ENCODE measurements at places on chromosomes 2 and 18. TPM values are rescaled to one million over a fixed set of nuclear protein-coding genes. Genes with fewer than 3 reads are reported as not detected.

The UGT1A5 gene
- not detected for total RNA-seq

The FABP1 gene
- not detected for total RNA-seq

The KANSL1L gene
- 97.0 TPM for total RNA-seq

The LRATD1 gene
- total RNA-seq, result 35.7 TPM

The TUBA4B gene
- not detected for total RNA-seq

The AAMP gene
- total RNA-seq, result 105 TPM

The IL36B gene
- not detected for total RNA-seq

The SLC66A2 gene
- 31.0 TPM for total RNA-seq

The WNT10A gene
- total RNA-seq, result not detected

The LYPD6 gene
- total RNA-seq, result 14.3 TPM

The ANKRD62 gene
- total RNA-seq, result 0.16 TPM

The TEKT4 gene
- 0.31 TPM for total RNA-seq

The SIGLEC15 gene
- not detected for total RNA-seq

The FIGN gene
- total RNA-seq, result 3.4 TPM

The SLC14A1 gene
- total RNA-seq, result 4.1 TPM

The B4GALT6 gene
- 8.1 TPM for total RNA-seq

The TMEM37 gene
- total RNA-seq, result not detected

The NCK2 gene
- 86.1 TPM for total RNA-seq

The CCDC102B gene
- 20.1 TPM for total RNA-seq

The SUPT7L gene
- total RNA-seq, result 26.0 TPM

The SLC38A11 gene
- 5.0 TPM for total RNA-seq

The ZNF892 gene
- total RNA-seq, result 31.7 TPM

The DSG4 gene
- not detected for total RNA-seq

The STK17B gene
- 8.1 TPM for total RNA-seq

The FEV gene
- total RNA-seq, result not detected

The ATG4B gene
- total RNA-seq, result 33.7 TPM

The RAB6D gene
- 0.62 TPM for total RNA-seq

The NOSTRIN gene
- 3.9 TPM for total RNA-seq

The CPLX4 gene
- not detected for total RNA-seq

The CDKL4 gene
- 10.1 TPM for total RNA-seq

The ZNF24 gene
- total RNA-seq, result 115 TPM

The CCDC74B gene
- total RNA-seq, result 3.6 TPM

The IDH1 gene
- total RNA-seq, result 210 TPM

The HOXD10 gene
- not detected for total RNA-seq

The SNTG2 gene
- total RNA-seq, result 4.1 TPM

The CRYGC gene
- total RNA-seq, result not detected

The RNF181 gene
- 38.8 TPM for total RNA-seq

The CSRNP3 gene
- 246 TPM for total RNA-seq

The RAB11FIP5 gene
- total RNA-seq, result 7.5 TPM

The PSD4 gene
- 4.2 TPM for total RNA-seq

The SIX3 gene
- not detected for total RNA-seq

The CABYR gene
- total RNA-seq, result 34.6 TPM

The ABCB11 gene
- total RNA-seq, result 0.16 TPM
